HCT116 (cell line): ENCODE measurements at places on chromosomes 16 and 17. TPM values are rescaled to one million over a fixed set of nuclear protein-coding genes. Genes with fewer than 3 reads are reported as not detected.

DNA sequence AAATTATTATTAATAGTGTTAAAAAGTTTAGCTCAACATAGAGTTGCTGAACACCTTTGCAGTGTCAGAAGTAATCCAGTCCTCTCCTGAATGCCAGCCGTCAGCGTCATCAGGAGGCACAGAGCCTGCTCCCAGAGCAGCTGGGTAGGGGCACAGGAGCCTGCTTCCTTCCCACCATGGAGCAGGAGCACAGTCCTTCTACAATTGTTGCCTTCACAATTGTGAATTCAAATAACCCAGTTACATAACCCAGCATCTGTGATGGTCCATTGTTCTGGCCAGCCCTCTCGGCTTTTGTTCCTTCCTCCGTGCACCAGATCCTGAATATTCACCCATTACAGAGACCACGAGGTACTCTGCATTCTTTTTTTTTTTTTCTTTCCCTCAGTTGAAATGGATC lies 393.9 kb upstream of the MAF start:
- no peak for DNase-seq

DNA sequence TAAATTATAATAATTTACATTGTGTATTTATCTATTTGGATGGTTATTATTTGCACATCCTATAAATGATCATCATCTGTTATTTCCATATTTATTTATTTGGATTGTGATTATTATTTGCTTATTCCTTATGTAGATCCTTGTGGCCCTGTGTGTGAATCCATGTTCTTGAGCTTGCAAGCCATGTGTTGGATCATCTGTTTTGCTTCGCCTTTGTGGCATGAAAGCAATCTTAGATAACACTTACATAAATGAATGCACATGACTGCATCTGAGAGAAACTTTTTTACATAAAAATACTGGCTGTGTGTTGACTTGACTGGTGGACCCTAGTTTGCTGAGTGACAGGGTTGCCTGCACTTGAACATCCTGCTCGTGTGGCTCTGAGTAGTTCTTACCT lies 1024.5 kb upstream of the RBFOX1 start:
- no peak for DNase-seq

DNA sequence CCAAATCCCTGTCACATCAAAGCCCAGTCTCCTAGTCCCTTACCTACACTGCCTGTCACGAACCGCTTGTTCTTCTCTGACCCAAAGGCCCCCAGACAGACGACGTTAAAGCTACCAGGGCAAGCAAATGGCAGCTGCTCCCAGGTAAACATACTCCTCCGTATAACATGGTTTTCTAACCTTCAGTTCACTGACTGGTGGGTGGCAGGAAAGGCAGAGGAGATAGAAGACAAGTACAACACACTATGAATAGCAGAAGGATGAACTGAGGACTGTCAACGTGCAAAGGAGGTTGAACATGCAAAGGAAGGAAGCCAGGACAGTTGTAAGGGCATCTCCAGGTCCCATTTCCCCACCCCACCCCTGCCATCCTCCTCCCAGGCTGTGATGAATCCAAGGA lies 449.8 kb downstream of the SHISA9 start:
- DNase-seq: no peak

DNA sequence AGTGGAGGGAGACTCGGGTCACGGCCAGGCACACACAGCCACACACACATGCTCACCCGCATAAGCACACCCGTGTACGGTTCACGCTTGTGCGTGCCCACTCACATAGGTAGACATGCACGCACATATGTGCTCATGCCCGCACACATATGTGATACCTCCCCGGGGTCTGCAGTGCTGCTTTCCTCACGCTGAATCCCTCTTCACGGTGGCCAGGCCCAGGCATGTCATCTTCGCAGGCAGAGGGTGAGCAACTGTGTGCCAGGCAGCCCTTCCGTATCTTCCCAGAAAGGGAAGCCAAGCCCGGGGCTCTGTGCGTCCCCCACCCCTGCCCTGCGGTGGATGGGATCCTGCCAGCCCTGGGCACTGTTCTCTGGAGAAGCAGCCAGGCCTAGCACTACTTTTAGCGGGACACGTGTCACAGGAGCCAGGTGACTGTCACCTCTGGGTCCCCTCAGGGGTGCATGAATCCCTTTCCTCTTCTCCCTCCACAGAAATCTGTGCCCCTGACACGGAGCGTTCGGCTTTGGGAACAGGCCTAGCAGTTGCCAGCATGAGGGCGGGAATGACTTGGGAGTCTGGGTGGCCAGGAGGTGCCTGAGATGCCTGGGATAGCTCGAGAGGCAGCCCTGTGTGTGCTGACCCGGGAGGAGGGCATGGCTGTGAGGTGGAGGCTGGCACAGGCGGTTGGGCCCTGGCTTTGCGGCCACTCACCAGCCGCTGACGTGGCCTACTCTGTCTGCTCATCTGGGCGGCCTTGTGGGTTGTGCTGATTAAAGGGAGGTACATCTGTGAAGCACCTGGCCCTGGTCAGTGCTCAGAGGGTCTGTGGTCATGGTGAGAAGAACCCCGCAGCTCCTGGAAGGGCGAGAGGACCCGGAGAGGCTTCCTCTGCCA lies 47.5 kb downstream of the BAIAP2 start:
- DNase-seq: no peak

DNA sequence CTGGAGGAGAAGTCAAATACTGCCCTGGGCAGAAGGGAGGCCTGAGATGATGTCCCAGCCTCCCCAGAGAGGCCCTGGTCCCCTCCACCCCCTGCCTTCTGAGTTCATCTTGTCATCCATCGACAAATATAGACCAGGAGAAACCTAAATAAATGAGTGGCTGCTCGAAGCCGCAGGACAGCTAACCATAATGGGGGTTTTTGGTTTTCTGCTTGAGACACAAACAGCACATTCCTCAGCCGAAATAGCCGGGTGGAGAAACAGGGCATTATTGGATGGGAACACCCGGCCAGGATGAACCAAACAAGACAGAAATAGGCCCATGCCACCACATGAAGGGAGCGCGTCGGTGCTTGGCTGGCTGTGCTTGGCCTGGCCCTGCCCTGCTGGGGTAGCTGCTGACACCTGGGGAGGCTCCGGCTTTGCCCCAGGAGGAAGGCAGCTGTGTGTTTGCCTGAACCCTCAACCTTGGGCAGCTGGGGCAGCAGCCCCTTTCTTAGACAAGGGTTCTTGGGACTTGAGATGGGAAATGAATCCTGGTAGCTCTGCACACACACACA lies 188.1 kb downstream of the IRX5 start:
- DNase-seq: no peak

GRCh38 chr16:11640987-11641817 lies 27.1 kb upstream of the SNN start:
- no peak for DNase-seq

The NKD1 gene
- 11.4 TPM for total RNA-seq

- no peak for DNase-seq
Observed at GRCh38 chr16:22739077-22739476, 74.9 kb upstream of the HS3ST2 start.

DNA sequence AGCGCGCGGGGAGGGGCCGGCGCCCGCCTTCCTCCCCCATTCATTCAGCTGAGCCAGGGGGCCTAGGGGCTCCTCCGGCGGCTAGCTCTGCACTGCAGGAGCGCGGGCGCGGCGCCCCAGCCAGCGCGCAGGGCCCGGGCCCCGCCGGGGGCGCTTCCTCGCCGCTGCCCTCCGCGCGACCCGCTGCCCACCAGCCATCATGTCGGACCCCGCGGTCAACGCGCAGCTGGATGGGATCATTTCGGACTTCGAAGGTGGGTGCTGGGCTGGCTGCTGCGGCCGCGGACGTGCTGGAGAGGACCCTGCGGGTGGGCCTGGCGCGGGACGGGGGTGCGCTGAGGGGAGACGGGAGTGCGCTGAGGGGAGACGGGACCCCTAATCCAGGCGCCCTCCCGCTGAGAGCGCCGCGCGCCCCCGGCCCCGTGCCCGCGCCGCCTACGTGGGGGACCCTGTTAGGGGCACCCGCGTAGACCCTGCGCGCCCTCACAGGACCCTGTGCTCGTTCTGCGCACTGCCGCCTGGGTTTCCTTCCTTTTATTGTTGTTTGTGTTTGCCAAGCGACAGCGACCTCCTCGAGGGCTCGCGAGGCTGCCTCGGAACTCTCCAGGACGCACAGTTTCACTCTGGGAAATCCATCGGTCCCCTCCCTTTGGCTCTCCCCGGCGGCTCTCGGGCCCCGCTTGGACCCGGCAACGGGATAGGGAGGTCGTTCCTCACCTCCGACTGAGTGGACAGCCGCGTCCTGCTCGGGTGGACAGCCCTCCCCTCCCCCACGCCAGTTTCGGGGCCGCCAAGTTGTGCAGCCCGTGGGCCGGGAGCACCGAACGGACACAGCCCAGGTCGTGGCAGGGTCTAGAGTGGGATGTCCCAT lies 232.8 kb downstream of the SEC14L1 start:
- DNase-seq: no peak

- no peak for DNase-seq
Observed at GRCh38 chr16:57871456-57871855, 69.2 kb upstream of the KIFC3 start.

The PPL gene
- total RNA-seq: 56.4 TPM

- no peak for DNase-seq
Observed at GRCh38 chr17:60704170-60704569, 26.5 kb downstream of the BCAS3 start.

DNA sequence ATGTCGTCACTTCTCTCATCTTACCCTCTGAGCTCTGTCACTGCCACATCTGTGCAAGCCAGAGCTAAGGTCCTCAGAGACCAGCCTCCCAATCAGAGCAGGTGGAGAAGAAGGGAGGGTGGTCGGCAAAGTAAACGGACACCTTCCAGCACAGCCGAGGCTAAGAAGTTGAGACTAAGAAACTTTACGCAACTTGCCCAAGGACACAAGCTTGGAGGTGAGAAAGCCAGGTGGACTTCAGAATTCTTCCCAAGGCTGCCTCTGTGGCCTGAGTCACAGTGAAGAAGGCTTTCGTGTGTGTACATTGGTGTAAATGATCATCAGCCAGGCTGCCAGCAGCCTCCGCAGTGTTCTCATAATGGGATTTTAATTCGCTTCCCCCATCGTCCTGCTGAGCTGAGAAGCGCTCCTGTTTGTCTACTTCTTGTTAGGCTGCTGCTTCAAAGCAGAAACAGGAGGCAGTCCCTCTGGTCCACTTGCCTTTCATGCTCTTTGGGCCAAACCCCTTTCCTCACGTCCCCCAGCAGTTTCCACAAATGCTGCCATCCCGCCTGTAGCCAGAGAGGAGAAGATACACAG lies 125.0 kb upstream of the RPL38 start:
- no peak for DNase-seq

DNA sequence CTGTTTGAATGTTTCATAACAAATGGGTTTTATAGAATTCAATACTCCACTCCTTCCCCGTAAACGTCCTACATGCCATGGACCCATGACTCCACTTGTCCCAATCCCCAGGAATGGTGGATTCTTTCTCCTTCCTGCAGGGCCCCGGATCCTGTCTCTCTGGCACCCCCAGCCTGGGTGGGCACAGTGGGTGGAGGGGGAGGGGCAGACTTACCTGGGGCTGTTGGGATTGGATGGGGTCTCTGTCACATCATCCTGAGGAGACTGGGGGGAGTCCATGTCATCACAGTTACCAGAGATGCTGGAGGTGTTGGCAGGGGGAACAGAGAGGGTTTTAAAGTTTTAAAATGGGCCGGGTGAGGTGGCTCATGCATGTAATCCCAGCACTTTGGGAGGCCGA lies 13.2 kb downstream of the TRPV3 start:
- DNase-seq: no peak

The IGSF6 gene
- total RNA-seq: not detected

The COL1A1 gene
- total RNA-seq: 33.6 TPM

GRCh38 chr16:80559369-80559768 lies 18.6 kb downstream of the DYNLRB2 start:
- no peak for DNase-seq
